HuH-7 (cell line): ENCODE measurements at places on chromosomes 2 and 18.

DNA sequence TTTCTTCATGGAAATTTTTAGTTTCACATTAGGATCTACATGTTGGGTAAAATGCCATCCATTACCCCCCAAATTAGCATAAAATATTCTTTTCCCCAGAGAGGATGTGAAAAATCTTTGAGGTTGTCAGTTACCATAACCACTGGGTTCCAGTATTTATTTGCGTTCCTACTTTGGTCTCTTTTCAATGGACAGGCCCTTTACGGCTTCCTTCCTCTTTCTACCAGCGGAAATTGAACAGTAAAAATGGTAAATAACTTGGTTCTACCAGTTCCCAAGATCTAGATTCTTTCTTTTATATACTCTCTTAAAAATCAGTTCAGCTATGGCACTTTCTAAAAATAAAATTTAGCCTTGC lies 169.2 kb upstream of the APCDD1 start:
- no peak for DNase-seq

- no peak for DNase-seq
Measured at GRCh38 chr18:76951456-76952247, 129.3 kb downstream of the ZNF236 start.

DNA sequence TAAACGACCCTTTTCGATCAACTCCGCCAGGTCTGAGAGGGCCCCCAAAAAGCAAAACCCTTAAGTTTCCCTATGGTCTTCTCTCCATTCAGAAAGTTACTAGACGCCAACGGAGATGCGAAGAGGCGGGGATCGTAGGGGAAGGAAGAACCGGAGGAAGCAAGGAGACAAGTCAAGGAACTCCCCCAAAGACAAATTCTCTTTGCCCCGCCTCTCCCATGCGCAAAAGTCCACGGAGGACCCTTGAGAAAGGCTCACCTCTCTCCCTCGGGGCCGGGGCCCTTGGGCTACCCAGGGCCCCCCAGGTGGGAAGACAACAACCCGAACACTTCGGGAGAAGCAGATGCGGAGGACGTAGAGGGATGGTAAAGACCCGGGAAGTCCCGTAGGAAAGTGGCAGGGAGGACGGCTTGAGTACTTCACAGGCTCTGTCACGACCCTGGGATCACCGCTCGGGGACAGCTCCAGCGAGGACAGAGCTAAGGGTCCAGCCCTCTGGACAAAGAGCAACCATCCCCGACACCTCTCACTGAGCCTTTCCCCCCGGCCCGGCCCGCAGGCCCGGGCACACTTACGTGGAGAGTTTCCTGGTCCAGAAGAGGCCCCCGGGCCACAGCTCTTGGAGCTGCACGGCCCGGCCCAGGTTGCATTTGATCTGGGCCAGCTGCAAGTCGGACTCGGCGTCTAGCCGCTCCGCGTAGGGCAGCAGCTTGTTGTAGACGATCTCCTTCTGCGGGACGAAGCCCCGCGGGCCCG lies 647 bp downstream of the PSME4 start:
- DNase-seq: peak; percentile 60

- no peak for DNase-seq
Measured at GRCh38 chr2:178530131-178530530, 49.9 kb downstream of the PLEKHA3 start.

- DNase-seq: no peak
Measured at GRCh38 chr2:62800618-62801017, 95.1 kb downstream of the EHBP1 start.

GRCh38 chr2:46569766-46570165 lies 90.4 kb downstream of the TMEM247 start:
- no peak for DNase-seq

- DNase-seq: no peak
Measured at GRCh38 chr18:26419746-26420145, 128.6 kb downstream of the KCTD1 start.

DNA sequence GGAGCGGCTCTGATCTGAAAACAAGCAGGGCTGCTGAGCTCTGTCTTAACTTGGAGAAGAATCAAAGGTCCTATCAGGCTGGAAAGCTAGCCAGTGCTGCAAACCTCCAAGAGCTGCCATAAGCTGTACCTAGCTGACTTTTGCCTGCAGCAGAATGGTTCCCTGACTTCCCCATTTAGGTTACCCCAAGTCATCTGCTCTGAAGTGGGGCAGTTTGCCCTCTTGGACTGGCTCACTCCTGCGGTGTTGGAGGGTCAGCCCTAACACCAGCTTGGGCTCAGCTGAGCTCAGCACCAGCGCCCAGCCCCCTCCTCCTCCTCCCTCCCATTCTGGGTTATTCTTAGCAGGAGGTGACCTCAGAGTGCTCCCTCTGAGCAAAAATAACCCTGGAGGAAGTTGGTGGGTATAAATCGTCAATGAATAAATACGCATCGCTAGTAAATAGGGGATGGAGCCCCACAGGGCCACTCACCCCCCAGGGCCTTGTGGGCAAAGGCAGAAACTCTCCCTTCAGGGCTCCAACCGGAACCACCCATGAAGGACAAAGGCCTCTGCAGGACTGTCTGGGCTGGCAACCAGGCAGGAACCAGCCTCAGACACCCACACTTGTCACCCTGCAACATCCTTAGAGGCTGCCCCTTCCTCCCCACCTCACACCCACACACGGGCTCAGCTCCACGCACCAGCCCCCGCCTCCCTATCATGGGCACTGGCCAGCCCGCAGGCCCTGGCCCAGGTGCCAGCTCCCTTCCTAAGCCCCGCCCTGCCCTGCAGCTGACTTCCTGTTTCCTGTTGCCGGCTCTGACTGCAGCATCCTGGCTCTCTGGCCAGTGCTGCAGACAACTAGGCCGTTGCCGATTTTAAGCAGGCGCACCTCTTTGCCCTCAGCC lies 46.9 kb downstream of the DNMT3A start:
- DNase-seq: no peak

DNA sequence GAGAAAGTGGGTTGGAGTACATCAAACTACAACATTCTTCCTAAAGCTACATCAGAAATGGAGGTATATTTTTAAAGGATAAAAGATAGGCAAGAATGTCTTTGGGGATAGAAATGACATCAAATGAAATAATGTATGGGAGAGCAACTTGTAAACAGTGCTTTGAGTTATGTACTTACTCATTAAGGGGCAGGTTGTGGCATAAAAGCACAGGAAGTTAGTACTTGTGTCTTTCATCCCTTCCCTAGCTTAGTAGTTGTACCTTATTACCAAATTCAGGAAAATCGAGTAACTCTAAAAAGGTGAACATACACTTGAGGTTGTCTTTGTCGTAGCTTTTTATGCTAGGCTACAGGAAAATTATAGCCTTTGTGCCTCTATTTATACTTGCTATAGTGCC lies 28.9 kb downstream of the PPP1CB start:
- no peak for DNase-seq

DNA sequence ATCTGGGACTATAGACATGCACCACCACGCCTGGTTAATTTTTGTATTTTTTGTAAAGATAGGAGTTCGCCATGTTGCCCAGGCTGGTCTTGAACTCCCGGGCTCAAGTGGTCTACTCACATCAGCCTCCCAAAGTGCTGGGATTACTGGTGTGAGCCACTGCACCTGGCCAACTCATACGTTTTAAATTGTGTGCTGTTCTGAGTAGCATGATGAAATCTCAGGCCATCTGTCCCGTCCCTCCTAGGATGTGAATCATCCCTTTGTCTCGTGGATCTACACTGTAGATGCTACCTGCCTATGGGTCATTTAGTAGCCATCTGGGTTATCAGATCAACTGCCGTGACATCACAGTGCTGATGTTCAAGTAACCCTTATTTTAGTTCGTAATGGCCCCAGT lies 38.5 kb upstream of the RMP24 start:
- DNase-seq: no peak

DNA sequence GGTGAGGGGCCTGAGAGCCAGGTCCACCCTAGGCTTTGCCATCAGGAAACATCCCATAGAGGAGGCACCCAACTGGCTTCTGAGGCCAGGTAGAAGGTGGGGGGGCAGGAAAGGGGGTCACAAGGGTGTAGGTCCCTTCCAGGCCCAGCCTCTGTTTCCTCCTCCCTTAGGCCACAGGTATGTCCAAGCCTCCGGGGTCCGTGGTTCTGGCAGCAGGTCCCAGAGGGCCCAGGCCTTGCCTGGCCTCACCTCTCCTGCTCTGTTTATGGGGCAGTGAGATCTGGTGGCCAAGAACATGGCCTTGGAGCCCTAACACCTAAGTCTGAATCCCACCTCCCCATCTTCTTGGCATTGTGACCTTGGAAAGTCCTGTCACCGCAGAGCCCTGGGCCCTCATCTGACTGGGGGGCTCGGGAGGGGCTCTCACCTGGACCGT lies 21.6 kb upstream of the GPR17 start:
- no peak for DNase-seq

- no peak for DNase-seq
Measured at GRCh38 chr2:29130295-29130694, 15.1 kb downstream of the CLIP4 start.

DNA sequence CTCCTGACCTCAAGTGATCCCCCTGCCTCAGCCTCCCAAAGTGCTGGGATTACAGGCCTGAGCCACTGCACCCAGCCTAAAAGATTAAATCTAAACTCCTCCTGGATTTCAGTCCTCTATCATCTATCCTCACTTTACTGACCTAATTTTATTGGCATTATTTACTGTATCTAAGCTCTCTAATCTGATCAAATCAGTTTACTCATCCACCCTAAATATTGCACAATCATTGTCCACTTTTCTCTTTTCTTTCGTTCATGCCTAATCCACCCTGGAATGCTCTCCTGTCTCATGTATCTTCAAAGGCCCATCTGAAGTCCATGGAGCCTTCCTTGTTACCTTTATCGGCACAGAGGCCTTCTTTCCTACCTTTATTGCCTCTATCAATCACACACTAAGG lies 31.6 kb upstream of the GPR155 start:
- no peak for DNase-seq

- DNase-seq: no peak
Measured at GRCh38 chr2:62313449-62314227, 117.7 kb downstream of the B3GNT2 start.

GRCh38 chr2:61210332-61210981 lies 48.5 kb downstream of the C2orf74 start:
- DNase-seq: peak; percentile 8

DNA sequence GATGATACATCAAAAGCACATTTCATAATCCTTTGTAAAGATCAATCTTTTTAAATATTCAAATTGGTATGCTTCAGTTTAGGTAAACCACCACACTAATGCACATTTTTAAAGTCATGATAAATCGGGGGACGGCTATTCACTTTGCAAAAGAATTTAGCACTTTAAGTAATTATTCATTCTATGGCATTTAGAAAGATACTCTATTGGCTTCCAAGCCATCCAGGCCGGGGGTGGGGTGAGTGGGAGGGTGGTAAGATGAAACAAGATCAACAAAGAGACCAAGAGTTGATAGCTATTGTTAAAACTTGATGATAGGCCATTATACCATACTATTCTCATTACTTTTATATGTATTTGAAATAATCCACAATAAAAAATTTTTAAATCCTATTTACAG lies 41.0 kb downstream of the EPG5 start:
- DNase-seq: no peak

DNA sequence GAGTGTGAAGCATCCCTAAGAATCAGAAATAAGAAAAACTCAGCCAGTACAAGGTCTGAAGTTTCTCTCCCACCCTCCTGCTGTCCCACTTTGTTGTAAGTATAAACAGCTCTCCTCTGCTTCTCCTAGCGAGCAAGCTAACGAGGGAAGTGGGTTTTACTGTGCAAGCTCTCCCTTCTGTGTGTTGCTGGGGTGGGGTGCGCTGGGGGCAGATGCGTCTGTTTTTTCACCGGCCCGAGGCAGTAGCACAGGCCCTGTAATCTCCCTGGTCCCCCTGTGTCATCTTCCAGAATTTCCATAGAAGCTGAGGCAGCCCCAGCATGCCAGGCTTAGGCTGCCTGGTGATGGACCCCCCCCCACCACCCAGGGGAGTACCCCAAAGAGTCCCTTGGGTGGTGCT lies 9.4 kb upstream of the CXCR4 start:
- DNase-seq: no peak

DNA sequence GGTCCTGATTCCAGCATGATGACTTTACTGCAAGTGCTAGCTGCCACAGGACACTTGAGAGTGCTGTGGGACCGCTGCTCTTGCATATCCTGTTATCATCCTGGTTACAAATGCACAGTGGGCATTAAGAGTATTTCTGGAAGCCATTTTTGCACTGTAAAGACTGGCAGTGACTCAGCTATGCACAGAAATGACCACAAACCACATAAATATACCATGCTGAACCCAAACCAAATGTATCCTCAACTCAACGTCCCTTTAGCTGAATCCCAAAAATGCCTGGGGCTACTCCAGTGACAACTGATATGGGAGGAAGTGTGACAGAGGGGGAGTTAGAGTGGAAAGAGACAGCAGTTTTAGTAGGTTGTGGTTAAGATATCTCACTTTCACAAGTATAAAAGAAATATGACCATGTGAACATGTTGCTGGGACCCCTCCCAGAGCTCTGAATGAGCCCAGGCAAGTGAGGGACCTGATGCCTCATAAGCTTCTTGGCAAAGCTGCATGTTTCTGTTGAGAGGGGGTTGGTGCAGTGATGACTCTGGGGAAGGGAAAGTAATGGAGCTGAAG lies 37.3 kb downstream of the RHBDD1 start:
- no peak for DNase-seq
